ENCODE measurements at places on chromosomes 16 and 17. TPM values are rescaled to one million over a fixed set of nuclear protein-coding genes. Genes with fewer than 3 reads are reported as not detected.

- DNase-seq: no peak
Observed at GRCh38 chr17:55177855-55178217, 86.9 kb upstream of the HLF start.

- DNase-seq: no peak
Observed at GRCh38 chr17:4544135-4544950, 10.8 kb downstream of the MYBBP1A start.

- no peak for DNase-seq
Observed at GRCh38 chr17:7156342-7156940, 22.7 kb downstream of the ASGR1 start.

TEKT5 gene
- 0.64 TPM for polyA plus RNA-seq

MRPL10 gene
- 52.1 TPM for polyA plus RNA-seq

DNA sequence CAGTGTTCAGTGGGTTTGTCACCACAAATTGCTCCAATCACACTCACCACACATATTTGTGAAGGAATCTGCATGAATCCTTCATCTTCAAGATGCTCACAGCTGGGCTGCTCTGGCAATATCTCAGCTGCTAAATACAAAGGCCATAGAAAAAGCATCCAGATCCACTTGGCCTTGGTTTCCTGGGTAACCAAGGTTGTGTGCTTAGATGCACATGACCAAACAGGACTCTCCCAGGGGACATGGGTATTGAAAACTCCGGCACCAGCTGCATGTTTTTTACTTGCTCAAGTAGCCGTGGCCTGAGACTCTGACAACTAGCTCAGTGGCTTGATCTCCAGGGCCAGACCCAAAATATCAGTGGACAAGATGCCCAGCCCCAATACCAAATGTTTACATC, 131.3 kb downstream of the CBLN1 start:
- DNase-seq: no peak

- DNase-seq: no peak
Observed at GRCh38 chr16:26816885-26817571, 249.7 kb upstream of the C16orf82 start.

NPIPB9 gene
- 2.8 TPM for polyA plus RNA-seq

DNA sequence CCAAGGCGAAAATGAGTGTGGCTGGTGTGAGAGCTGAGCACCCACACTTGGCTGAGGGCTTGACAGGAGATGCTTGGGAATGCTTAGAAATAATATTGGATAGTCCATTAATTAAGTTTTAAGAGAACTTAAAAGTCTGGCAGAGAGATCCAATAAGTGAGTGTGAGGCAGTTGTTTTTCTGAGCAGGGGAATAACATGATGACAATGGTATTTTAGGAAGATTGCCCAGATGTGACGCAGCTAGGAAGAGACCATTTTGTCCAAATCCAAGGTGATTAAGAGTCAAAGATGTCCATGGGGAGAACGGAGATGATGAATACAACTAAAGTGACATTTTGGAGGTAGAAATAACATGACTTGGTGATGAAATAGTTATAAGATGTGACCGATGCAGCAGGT, 102.8 kb upstream of the AXIN2 start:
- DNase-seq: no peak

FAM20A gene
- polyA plus RNA-seq: 14.1 TPM

DNA sequence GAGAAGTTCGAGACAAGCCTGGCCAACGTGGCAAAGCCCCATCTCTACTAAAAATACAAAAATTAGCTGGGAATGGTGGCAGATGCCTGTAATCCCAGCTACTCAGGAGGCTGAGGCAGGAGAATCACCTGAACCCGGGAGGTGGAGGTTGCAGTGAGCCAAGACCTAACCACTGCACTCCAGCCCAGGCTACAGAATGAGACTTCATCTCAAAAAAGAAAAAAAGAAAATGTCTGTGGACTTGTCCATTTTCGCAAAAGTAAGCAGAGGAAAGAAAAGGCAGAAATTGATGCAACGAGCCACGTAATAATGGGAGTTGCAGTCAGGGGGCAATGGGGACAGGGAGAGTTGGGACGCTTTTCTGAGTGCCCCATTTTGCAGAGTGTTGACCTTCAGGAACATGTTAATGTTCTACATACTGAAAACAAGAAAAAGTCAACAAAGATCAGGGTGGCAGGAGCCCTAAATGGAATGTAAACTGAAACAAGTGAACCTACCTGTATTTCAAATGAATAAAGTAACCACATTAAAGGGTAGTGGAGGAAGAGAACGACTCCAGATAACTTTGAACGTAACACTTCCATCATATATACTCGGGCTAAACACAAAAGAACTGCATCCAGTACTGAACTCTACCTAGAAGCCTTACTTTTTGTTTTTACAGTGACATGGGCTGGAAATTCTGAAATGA, 76.4 kb downstream of the CNGB1 start:
- no peak for DNase-seq

ACSM3 gene
- polyA plus RNA-seq: 126 TPM

GRCh38 chr17:61669522-61669921, 78.5 kb upstream of the NACA2 start:
- no peak for DNase-seq

DNA sequence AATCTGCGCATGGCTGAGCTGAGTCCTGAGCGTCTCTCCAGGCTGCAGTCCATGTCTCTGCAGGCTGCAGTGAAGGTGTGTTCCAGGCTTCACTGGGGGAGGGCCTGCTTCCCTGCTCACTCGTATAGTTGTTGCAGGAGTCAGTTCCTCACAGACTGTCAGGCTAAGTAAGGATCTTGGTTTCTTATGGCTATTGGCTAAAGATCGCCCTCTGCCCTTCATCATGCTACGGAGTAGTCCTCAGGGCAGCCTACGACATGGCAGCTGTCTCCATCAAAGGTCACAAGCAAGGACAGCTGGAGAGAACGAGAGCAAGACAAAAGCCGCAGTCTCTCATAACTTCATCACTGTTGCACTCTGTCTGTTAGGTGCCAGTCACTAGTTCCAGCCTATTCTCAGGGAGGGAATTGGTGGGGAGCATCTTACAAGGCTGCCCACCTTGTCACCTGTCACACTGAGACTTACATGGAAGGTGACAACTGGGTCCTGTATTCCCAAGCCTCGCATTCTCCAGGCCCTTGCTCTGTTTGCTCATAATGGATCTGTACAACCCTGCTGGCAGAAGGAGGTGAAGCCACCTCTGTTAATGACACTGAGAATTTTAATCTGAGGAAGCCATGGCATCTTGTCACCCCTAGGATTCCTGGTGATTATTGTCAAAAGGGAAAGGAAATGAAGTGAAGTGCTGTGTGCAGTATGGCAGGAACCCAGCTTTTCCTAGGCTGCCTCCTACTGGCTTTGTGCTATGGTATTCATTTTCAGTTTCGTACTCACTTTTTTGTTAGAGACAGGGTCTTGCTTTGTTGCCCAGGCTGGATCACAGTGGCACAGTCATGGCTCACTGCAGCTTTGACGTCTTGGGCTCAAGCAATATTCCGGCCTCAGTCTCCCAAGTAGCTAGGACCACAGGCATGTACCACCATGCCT, 43.4 kb downstream of the MFSD11 start:
- no peak for DNase-seq

GRCh38 chr16:89409161-89409711, 81.1 kb downstream of the ANKRD11 start:
- no peak for DNase-seq

DNA sequence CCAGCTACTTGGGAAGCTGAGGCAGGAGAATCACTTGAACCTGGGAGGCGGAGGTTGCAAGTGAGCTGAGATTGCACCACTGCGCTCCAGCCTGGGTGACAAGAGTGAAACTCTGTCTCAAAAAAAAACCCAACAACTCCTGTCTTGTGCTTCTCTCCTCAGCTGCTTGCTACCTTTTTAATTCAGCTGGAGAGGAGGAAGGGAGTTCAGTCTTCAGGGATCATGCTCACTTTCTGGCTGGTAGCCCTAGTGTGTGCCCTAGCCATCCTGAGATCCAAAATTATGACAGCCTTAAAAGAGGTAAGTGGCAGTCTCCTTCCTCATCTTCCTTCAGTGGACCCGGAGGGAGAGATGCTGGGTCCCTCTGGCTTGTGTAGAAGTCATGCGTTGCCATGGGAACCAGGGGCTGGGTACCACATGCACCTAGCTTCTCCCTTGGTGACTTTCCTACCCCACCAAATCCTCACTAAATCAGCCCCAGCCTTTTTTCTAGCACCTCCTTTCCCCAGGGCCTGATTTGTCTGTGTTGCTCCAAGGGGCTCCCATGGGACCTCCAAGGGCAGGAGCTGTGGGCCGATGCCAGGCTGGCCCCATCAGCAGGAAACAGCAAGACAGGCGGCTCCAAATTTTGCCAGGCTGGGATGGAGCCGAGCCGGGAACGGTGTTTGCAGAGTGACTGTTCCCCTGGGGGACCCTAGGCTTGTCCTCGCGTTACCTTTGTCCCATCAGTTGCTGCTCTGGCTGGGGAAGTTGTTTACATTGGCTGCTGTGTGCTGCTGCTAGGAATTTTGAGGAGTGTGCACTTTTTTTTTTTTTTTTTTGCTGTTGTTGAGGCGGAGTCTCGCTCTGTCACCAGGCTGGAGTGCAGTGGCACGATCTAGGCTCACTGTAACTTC, 65.2 kb downstream of the ABCC1 start:
- DNase-seq: no peak

- DNase-seq: no peak
Observed at GRCh38 chr16:19499481-19499880, 22.4 kb downstream of the GDE1 start.

DNA sequence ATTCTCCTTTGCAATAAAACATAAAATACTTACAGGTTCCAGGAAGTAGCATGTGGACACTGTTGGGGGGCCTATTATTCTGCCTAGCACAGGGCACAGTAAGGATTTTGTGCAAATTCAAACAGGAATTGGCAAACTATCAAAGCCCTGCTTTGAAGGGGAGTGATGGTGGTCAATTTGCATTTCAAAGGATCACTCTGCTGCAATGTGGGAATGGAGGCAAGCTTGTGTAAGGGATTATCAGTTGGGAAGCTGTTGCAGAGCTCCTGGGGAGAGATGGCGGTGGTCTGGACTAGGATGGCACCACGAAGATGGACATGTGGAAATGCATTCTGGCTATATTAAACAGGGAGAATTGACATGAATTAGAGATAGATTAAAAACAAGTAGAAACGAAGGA, 990.7 kb upstream of the RBFOX1 start:
- no peak for DNase-seq

DNA sequence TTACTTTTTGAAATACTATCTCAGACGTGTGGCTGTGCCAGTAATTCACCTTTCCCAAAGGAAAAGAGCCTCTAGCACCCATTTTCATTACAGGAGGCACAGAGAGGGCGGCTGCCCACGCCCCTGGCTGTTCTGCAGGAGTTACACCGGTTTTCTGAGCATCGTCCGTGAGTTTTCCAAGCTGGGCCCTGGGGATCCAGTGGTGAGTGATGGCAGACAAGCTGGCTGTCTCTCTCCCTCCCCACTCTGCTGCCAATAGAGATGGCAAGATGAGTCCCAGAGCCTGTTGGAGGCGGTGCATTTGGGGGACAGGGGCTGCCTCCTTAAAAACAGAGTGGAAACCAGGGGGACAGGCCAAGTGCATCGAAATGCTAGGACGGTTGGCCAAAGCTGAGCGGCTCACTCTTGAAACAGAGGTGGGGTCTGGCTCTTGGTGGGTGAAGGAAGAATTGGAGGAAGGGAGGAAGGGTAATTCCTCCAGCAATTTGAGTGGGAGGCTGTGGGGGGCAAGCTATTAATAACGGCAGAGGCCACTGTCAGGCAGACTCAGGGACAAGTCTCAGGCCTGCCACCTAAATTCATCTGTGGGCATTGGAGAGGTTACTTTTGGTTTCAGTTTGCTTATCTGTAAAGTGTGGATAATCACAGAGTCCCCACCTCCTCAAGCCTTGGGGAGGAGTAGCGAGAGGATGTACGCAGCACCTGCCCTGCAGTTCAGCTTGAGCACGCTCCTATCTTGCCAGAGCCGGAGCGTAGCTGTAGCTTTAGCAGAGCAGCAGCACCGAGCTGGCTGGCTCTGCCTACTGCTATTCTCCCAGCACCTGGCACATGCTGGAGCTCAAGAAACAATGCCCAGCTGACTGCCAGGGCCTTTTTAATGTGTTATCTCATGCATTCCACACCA, 7.5 kb upstream of the NOS2 start:
- no peak for DNase-seq

DNA sequence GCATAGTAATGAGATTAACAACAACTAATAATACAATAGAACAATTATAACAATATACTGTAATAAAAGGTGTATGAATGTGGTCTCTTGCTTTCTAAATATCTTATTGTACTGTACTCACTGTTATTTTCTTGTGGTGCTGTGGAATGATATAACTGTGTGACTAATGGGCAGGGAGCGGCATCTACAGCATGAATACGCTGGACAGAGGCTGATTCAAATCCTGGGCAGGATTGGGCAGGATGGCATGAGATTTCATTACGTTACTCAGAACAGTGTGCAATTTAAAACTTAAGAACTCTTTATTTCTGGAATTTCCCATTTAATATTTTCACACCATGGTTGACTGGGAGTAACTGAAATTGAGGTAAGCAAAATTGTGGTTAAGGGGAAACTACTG, 1239.8 kb upstream of the GOT2 start:
- DNase-seq: no peak

GRCh38 chr17:83202002-83203000, 122.9 kb downstream of the METRNL start:
- no peak for DNase-seq

DLX4 gene
- polyA plus RNA-seq: 0.49 TPM

GRCh38 chr16:86189934-86190333, 291.0 kb downstream of the IRF8 start:
- DNase-seq: no peak

- DNase-seq: no peak
Observed at GRCh38 chr17:28575126-28575795, 1.4 kb downstream of the ALDOC start.

DNA sequence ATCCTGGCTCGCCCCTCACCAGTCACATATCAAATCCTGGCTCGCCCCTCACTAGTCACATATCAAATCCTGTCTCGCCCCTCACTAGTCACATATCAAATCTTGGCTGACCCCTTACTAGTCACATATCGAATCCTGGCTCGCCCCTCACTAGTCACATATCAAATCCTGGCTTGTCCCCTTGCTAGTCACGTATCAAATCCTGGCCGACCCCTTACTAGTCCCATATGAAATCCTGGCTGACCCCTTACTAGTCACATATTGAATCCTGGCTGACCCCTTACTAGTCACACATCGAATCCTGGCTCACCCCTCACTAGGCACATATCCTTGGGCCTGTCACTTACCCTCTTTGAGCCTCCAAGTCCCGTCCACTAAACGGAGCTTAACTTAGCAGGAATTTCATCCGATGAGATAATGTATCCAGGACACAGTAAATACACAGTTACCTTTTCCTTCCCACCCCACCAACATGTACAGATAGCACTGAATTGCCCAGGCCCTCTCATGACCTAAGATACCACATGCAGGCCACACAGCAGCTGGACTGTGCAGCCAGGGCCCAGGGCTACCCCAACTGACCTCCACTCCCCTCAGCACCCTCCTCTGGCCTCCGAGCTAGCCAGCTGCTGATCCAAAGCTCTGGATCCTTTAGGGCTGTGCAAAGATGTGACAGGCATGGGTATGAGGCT, 157.8 kb upstream of the RPH3AL start:
- DNase-seq: no peak

- no peak for DNase-seq
Observed at GRCh38 chr16:85056211-85056748, 28.7 kb downstream of the KIAA0513 start.

GRCh38 chr16:47156680-47157215, 13.0 kb upstream of the NETO2 start:
- no peak for DNase-seq

- no peak for DNase-seq
Observed at GRCh38 chr17:58242171-58242784, 3.9 kb downstream of the LPO start.

GRCh38 chr16:56122251-56122650, 69.0 kb upstream of the GNAO1 start:
- no peak for DNase-seq

SCNN1G gene
- polyA plus RNA-seq: 37.0 TPM

GRCh38 chr17:21085707-21086106, 41.1 kb upstream of the DHRS7B start:
- DNase-seq: no peak

PROCA1 gene
- polyA plus RNA-seq: 4.3 TPM

Data from left renal cortex interstitium (tissue), 4 donors.